NCI-H2029 (cell line): ENCODE measurements at places on chromosomes 5 and 9.

- no peak for DNase-seq
Observed at GRCh38 chr5:6752782-6753181, 39.5 kb downstream of the TENT4A start.

GRCh38 chr5:144004751-144005150 lies 165.7 kb downstream of the YIPF5 start:
- DNase-seq: no peak

DNA sequence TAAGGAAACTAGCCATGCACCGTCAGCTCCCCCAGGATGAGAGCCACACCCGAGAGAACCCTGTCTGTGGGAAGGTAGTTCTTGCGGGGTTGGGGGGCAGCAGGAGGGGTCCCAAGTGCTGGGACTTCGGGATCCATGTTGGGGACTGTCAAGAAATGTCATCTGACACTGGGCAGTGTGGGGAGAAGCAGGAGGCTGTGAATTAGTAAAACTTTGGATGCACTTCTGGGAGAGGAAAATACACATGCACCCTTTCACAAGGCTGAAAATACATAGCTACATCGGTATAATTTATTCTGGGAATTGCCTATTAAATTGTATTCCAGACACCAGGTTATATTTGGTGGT lies 109.6 kb upstream of the RPS23 start:
- DNase-seq: no peak

GRCh38 chr9:81312346-81312745 lies 377.0 kb downstream of the TLE1 start:
- no peak for DNase-seq

DNA sequence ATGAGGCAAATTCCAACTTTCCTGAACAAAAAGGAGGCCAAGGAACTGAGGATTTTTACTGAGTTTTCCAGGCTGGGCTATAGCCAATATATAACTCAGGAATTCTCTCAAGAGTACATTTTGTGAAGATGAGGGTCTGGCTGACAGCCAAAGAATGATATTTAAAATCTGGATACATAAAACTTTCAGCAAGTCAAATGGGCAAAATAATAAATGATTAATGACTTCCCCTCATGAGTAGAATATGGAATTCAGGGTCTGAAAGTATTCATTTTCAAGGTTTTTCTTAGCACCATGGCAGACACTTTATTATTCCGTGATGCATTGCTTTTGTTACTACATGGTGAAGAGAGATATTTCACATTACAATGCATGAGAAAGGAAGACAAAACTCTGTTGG lies 7.8 kb downstream of the FAM81B start:
- no peak for DNase-seq

DNA sequence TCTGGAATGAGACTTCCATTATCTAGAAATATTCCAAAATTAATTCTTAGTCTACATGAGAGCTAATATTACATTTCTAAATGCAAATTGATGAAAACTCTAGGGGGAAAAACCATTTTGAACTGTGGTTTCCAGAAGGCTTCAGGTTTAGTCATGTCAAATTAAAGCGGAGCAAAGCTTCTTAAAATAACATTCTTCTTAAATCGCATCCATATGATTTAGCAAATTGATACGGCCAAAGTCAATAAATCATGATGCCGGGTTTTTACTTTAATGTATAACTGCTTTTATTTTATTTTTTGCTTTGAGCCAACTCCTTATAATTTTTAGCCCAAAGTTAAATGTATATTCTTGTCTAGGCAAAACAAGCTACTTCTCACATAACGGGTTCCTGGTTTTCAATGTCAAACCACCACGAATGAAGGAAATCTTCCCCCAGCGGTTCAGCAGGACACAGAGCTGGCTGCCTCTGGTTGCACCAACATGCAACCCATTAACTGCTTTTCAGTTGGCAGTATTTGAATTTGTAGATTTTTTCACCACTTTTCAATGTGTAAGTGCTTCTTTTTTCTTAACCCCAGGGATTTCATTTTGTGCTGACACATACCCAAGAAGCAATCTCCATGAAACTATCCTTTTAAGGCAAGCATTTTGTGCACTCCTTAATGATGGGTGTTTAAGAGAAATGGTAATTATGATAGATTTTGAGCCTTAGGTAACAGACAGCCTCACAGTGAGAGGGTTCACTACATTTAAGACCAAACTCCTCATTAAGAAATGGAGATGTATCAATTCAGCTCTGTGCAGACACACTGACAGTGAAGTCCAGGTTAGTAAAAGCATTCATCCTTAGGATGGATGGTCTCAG lies 35.5 kb downstream of the EFNA5 start:
- DNase-seq: no peak

GRCh38 chr5:31913808-31914207 lies 260.3 kb downstream of the GOLPH3 start:
- DNase-seq: no peak

GRCh38 chr5:17748201-17748600 lies 113.9 kb downstream of the TAF11L14 start:
- DNase-seq: no peak

GRCh38 chr9:41229408-41230401 lies 40.6 kb upstream of the ZNG1F start:
- no peak for DNase-seq

DNA sequence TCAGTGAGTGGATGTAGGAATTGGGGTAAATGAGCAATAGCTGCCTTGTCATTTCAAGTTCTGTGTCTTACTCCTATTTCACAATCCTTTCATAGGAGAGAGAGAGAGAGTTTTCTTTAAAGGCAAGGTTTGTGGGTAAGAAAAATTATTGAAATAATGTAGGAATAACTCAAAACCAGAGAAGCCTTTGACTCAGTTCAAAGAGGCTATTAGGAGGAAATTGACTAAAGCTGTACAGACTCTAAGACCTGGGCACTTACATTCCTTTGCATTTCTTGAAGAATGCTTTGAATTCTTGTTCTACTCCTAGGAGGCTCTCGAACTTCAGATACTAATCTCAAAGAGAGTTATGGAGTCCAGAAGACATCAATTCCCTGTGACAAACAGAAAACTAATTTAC lies 257.1 kb downstream of the FBXL7 start:
- DNase-seq: no peak

DNA sequence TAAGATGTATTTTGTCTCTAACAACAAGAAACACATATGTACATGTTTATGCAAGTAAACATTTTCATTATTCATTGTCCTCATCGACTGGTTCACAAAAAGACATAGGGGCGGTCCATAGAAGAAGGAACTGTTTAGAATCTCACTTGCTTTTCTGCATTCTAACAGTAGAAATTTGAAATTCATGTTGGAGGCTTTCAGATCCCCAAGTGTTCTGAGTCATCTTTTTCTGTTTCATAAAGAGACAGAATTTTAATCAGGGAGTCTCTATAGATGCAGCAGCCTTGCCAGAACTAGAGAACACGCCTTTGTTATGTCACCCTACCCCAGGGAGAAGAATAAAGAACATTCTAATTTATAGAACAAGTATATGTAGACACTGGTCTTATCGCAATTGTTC lies 324.3 kb downstream of the GABRG2 start:
- no peak for DNase-seq

GRCh38 chr5:55621229-55621628 lies 86.5 kb upstream of the PLPP1 start:
- no peak for DNase-seq

DNA sequence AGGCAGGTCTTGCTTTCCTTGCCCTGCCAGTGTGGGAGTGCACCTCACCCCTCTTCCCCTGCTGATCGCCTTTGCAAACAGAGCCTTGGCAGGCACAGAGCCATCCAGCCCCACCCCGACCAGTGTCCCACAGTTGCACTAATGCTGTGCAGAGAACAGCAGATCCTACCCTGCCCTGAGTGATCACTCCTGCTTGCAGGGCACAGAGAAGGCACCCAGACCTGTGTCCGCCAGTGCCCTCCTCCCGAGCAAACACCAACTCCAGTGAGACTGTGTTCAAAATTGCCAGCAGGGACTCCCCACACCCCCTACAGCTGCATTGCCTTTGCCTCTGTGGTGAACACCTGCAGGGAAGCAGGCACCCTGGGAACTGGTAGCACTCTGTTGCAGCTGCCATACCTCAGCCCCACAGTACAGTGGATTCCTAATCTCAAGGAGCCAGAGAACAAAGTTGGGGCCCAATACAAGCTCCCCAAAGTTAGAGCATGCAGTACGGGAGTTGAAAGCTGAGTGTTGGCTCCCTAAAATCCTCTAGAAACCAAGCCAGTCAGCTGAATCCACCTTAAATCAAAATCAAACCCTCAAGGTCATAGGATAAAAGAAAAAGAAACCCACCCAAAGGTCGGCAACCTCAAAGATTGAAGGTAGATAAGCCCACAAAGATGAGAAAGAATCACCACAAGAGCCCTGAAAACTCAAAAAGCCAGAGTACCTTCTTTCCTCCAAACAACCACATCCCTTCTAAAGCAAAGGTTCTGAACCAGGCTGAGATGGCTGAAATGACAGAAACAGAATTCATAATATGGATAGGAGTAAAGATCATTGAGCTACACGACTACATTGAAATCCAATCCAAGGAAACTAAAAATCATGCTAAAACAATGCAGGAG lies 92.9 kb upstream of the PIK3R1 start:
- no peak for DNase-seq

DNA sequence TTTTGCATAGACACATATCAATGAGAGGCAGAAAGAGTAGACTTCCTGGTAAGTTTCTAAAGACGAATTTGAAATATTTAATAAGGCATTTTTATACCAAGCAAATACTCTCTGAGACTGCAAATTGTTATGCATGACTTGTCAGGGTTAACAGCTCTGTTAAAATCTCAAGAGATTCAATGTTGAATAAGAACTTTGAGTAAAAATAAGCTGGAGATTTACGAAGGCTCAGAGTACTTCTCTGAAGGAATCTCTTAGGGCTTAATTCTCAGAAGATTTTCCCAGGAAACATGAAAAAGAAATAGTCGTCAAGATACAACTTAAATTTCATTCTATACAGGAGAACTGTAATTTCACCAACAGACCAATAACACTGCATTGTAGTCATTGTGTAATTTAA lies 259.4 kb downstream of the CDH18 start:
- DNase-seq: no peak

DNA sequence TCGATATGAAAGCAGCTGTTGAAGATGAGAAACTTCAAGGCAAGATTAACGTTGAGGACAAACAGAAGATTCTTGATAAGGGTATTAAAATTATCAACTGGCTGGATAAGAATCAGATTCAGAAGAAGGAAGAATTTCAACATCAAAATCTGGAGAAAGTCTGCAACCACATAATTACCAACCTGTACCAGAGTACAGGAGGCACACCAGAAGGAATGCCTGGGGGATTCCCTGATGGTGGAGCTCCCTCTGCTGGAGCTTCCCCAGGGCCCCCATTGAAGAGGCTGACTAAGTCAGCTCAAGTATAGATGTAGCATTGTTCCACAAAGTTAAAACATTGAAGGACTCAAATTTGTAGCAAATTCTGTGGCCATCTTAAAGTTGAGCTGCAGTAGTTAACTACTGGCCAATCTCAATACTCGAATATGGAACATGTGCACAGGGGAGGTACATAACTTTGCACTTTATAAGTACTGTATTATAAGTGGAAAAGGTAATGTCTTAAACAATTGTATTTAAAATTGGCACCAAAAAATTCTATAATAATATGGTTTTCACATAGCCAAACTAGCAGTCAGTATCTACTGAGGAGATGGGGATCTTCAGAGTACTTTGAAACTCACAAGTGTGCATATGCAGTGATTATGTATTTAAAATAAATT lies 237.5 kb downstream of the CHSY3 start:
- DNase-seq: no peak

- peak; percentile 99 for DNase-seq
Observed at GRCh38 chr9:94783102-94783682, 56.7 kb downstream of the AOPEP start.

GRCh38 chr5:80216753-80217596 lies 38.9 kb downstream of the SERINC5 start:
- DNase-seq: peak; percentile 94

DNA sequence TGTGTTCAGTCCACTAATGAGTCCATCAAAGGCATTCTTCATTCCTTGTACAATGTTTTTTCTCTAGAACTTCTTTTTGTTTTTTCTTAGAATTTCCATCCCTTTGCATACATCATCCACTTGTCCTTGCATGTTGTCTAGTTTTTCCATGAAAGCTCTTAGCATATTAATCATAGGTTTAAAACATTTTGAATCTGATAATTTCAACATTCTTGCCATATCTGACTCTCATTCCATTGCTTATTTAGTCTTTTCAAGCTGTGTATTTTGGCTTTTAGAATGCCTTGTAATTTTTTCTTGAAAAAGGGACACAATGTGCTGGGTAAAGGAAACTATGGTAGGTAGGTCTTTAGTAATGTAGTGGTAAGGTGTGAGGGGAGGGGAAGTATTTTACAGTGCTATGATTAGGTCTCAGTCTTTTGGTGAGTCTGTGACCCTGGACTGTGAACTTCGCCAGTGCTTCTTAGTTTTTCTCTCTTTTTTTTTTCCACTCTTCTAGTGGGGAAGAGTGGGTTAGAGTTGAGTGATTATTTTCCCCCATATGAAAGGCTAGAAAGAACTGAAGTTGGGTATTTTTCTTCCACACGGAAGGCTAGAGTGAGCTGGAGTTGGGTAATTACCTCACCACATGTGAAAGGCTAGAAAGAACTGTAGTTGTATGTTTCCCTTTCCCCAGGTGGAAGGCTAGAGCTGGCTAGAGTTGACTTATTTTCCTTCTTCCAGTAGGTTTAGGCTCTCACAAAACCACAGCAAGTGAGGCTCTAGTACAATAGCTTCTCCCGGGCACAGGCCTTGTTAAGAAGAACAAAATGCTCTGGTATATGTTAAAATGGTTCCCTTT lies 172.1 kb downstream of the SNX18 start:
- no peak for DNase-seq

DNA sequence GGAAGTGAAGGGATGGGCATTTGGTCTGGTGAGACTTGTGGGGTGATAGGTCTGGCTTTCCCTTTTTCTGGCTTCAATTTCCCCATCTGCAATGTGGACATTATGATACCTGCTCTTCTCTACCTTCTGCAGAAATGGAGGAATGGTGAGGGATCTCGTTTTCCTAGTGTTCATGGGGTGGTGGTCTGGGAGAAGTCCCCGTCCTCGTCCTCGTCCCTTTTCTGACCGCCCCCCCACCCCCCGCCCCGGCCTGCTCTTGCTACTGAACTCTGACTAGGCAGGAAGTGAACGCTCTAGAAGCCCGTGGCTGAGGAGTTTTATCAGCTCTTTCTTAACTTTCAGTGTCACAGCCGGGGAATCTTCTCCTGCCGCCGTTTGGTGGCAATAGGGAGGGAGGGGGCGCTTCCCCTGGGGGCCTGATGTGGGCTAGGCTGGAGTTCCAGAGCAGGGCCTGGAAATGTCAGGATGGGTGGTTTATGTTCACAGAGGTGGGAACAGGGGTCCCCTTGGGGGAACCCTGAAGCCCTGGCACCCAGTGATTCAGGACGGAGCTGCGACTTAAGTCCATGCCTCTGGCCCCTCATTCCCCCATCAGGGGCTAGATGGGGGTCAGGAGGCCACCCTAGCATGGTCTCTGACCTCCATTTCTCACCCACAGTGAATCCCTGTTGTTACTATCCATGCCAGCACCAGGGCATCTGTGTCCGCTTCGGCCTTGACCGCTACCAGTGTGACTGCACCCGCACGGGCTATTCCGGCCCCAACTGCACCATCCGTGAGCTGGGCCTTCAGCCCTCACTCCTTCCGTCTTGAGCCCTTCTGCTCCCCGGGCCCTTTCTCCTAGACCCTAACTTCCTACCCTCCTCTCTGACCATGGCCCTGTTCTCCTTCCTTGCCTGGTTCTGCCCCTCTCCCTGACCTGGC lies 6.7 kb downstream of the PTGS1 start:
- DNase-seq: no peak

- no peak for DNase-seq
Observed at GRCh38 chr9:111050819-111051218, 12.5 kb upstream of the LPAR1 start.

- DNase-seq: no peak
Observed at GRCh38 chr9:134477342-134477925, 151.2 kb downstream of the RXRA start.
